Activated B cell treated with CpG ODN at 0.5 μM for 24 hours (primary cell): ENCODE measurements at places on chromosomes 2 and 18.
A peak's percentile ranks its signal among the peaks of the same experiment; 100 is the strongest.

DNA sequence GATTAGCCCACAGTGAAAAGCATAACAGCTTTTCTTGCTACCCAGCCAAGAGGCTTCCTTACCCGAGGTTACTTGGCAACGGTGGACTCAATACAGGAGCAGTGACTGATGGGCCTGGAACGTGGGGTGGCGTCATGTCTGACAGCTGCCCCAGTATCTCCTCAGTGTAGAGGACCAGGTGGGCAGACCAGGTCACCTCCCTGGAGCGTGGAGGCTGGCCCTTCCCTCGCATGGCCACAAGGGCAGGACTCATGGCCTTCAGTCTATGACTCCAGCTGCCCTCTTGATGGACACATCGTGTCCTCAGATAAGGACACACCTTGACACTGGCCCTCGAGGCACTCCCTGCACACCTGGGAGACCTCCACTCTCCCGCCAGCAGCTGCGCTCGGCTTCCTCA lies 6.4 kb downstream of the ASPRV1 start:
- no peak for DNase-seq

GRCh38 chr2:207149249-207150213 lies 16.2 kb downstream of the KLF7 start:
- DNase-seq = no peak

DNA sequence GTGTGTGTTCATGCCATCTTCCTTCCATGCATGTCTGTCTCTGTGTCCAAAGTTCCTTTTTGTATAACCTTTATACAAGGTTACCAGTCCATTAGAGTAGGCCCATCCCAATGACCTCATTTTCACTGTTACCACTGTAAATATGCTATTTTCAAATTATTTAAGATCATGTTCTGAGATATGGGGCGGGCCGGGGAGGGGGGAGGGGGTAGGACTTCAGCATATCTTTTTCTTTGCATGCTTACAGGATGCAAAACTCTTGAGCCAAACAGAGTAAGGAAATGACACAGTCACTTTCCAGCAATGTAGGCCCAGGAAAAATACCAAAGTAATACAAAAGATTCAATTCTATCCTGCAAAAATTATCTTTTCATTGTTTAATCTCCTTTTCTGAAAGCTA lies 124.1 kb upstream of the HNRNPA3 start:
- no peak for DNase-seq

GRCh38 chr2:24241528-24241927 lies 66.7 kb downstream of the FAM228A start:
- no peak for DNase-seq

DNA sequence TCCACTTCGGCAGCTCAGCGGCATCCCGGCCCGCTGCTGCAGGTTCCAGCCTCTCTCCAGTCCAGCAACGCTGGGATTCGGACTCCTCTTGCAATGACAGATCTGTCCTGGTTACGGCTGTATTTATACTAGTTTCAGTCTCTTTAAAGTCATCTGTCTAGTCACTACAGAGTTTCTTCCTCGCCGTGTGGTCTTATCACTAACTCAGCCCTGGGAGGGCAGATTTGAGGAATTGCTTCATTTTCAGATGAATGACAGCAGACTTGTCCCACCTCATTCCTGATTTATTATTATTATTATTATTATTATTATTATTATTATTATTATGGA lies 2.2 kb downstream of the KLHL29 start:
- DNase-seq = no peak

- DNase-seq = no peak
Observed at GRCh38 chr2:229531594-229531993, 182.8 kb downstream of the DNER start.

DNA sequence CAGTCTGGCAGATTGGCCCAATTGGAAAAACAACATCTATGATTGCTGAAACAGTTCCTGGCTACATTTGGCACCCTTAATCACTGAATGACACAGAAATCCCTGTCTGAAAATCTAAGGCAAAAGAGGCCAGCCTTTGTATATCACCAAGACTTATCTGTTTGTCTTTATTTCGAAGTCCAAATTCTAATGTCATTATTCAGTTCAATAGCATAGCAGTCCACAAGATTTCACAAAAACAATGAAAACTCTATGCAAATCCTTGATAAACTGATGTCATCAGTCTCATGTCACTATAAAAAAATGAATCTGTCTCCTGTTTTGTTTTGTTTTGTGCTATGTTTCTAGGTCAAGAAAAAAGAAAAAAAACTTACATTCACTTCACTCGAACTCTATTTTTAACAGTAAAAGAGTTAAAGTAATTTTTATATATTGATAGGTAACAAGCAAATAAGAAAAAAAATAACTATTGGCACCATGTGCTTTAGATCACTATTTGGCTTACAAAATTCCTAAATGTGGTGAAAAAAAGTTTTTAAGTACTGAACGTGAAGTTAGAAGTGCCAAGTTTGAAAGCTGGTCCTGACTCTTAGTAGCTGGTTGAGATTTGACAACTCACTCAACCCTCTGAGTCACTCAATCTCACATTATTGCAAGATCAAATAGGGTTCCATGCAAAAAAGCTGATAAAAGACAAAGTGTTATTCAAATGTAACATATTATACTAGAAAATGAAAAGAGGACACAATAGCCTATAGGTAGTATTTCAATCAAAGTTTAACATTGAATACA lies 359.3 kb downstream of the IRS1 start:
- no peak for DNase-seq

- no peak for DNase-seq
Observed at GRCh38 chr2:152489364-152489763, 154.4 kb downstream of the FMNL2 start.

DNA sequence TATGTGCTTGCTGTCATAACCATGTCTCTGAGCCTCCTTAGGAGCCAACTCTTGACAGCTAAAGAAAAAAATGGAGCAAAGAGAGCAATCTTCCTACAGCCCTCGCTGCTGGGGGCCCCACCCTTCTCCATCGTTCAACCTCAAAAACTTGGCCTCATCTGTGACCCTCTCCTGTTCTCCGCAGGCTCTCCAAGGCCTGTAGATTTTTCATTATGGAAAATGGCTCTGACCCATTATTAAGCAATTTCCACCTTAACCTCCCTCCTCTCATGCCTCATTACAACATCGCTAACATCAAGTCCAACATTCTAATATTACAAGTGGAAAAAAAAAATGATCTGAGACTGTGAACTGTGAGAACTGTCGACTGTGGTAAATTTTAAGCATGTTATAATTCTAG lies 98.7 kb downstream of the SLC8A1 start:
- DNase-seq = no peak

DNA sequence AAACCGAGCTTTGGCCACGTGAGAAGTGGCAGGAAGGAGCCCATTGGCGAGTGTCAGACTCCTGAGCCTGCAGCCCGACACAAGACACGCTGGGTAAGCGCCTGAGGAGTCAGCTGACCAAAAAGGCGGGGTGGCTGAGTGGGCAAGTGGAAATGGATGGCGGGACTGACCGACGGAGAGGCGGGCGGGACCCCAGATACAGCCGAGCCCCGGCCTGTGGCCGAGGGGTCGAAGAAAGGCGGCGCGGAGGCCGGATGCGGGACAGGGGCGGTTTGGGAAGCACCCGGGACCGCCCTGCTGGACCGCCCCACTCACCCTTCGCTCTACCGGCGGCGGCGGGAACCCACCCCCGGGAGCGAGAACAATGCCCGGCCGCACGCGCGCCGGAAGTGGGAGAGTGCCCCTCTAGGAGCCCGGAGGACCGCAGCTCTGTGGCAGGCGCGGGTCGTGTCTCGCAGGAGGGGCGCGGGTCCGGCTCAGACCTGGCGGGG lies 22.8 kb downstream of the ZSCAN30 start:
- peak; percentile 72 for DNase-seq

DNA sequence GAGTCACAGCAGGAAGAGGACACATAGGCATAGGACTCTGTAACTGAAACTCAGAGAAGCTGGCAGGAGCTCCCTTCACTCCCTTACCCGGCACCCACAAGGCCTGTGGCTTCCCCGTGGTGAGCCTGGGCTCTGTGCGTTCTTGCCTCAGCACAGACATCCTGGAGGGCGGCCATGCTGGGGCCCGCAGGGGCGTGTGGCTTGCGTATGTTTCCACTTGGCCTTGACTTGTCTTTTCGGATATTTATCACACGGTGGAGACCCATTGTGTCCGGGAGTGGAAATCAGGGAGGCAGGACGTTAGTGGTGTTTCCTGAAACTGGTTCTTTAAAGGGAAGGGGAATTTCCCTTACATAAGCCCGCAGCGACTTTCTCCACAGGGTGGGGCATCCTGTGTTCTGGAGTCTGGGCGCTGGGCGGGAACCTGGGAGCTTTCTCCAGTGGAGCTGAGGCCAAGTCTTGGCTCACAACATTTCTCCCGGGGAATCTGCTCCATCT lies 49.9 kb upstream of the EML6 start:
- DNase-seq = no peak

DNA sequence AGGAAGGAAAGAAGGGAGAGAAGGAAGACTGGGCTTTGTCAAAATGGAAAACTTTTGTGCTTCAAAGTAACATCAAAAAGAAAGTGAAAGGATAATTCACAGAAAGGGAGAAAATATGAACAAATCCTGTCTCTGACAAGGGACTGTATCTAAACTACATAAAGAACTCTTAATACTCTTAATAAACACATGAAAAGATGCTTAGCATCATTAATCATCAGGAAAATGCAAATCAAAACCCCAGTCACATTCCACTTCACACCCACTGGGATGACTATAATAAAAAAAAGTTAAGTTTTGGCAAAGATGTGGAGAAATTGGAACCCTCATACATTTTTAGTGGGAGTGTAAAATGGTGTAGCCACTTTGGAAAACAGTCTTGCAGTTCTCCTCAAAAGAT lies 11.8 kb upstream of the ZFP36L2 start:
- DNase-seq = no peak

GRCh38 chr18:58980991-58981390 lies 116.3 kb downstream of the ZNF532 start:
- no peak for DNase-seq

DNA sequence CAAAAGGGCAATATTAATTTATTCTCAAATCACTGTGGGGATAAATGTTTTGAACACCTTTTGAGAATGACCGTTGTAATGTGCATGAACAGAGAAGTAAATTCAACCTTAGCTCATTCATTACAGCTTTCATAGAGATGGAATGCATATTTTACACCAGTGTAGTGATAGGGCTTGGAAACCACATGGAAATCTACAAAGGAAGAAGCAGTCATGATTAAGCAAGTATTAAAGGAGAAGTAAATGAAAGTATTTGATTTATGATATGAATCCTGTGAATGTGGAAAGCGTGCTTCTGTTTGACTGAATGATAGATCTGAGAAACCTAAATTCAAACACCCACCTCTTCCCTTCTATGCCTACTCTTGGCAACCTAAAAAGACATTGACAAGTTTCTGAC lies 64.7 kb downstream of the CDH7 start:
- DNase-seq = no peak
